ENCODE measurements at places on chromosomes 12 and 14. TPM values are rescaled to one million over a fixed set of nuclear protein-coding genes. Genes with fewer than 3 reads are reported as not detected.

DNA sequence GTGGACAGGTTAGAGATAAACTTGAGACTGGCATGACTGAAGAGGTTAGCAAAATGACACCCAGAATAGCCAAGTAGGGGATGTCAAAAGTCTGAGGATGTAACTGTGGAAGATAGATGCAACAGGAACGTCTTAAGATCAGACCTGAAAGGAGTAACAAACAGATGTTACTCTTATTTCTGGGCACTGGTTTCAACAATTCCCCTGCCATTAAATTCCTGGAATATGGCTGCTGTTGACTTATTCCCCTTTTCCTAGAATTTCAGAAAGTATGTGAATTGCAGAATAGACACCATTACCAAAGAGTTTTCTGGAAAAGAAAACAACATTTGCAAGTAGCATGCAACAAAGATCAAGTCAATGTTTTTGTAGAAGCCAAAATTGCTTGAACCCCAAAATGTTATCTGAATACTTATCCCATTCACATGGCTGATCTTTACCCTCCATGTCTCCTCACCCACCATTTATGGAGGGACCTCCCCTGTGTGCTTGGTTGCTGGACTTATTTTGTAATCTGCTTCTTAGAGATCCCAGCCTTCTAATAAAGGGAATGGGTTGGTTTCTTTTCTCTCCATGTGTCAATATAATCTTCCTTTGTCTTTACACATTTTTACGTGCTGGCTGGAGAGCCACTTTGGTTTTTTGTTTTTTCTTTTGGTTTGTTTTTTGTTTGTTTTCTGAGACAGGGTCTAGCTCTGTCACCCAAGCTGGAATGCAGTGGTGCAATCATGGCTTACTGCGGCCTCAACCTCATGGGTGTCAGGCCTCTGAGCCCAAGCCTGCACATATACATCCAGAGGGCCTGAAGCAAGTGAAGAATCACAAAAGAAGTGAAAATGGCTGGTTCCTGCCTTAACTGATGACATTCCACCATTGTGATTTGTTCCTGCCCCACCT lies 57.0 kb downstream of the BBS10 start:
- DNase-seq: no peak

GRCh38 chr14:77741438-77741837 lies 19.5 kb downstream of the SNW1 start:
- DNase-seq: no peak

DNA sequence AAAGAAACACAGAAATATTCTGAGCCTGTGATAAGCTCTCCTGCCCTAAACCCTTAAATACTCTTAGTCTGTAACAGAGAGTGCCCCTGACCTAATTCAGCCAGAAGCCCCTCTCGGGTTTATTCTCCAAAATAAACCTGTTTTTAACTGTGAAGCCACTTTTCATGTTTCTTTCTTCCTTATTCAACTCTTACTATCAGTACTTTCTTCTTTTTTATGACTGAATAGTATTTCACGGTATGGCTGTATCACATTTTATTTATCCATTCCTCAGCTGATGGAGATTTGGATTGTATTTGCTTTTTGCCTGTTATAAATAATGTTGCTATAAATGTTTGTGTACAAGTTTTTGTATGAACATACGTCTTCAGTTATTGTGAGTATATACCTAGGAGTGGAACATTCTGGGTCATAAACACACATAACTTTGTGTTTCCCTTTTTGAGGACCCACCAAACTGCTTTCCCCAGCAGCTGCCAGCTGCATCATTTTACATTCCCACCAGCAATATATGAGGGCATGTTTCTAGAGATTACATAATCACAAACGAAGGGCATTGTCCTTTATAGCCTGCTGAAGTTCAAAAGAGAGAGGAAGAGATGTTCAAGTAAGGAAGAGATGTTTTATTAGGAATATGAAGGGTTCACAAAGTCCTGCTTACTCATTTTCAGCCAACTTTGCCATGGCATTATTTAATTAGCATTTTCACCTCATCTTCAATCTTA lies 199.4 kb upstream of the NUDT4 start:
- DNase-seq: no peak

- no peak for DNase-seq
Measured at GRCh38 chr14:97382616-97383226, 585.5 kb downstream of the VRK1 start.

GRCh38 chr12:124347805-124348658 lies 53.1 kb downstream of the RFLNA start:
- DNase-seq: peak; percentile 18

DNA sequence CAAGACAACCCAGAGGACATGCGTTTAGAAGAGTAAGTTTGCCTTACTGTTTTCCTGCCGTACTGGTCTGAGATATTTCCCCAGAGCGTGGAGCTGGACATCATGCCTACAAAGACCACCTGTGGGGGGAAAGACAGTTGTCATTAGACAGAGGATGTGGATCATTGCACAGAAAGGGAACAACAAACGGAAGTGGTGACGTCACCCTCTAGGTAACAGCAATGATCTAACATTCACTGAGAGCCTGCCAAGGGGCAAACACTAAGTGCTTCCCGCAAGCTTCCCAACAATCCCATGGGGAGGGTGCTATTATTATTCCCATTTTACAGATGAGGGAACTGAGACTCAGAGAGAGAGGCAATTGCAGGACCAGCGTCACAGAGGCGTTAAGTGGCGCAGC lies 48.5 kb downstream of the SVOP start:
- no peak for DNase-seq

DNA sequence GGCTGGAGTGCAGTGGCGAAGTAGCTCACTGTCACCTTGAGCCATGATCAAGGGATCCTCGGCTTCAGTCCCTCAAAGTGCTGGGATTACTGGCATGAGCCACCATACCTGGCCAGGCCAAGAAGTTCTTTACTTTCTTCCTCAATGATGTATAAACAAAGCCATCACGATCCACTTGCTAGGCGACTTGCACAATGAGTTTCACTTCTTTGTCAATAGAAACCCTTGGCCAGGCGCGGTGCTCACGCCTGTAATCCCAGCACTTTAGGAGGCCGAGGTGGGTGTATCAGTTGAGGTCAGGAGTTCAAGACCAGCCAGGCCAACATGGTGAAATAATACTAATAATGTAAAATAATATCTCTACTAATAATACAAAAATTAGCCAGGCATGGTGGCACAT lies 14.4 kb upstream of the SPSB2 start:
- no peak for DNase-seq

- DNase-seq: no peak
Measured at GRCh38 chr12:46357438-46358324, 14.9 kb downstream of the SLC38A2 start.

DNA sequence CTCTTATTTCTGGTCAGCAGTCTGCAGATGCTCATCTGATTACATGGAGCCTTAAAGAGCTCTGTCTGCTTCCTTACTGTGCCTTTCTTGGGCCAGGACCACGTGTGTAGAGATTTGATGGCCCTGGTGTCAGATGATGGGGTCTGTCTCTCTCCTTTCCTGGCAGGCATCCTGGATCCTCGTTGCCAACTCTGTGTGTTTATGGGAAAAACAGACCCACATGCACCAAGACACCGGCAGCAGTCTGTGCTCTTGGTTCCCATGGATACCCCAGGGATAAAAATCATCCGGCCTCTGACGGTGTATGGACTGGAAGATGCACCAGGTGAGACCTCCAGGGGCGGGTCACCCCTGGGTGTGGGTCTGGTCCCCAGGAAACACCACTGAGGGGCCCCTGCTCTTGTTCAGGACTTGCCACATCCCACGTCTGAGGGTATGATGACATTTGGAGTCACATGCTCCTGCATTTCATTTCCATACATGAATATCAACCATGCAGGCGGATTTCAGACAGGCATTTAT lies 18.5 kb upstream of the ALDH2 start:
- DNase-seq: no peak

DNA sequence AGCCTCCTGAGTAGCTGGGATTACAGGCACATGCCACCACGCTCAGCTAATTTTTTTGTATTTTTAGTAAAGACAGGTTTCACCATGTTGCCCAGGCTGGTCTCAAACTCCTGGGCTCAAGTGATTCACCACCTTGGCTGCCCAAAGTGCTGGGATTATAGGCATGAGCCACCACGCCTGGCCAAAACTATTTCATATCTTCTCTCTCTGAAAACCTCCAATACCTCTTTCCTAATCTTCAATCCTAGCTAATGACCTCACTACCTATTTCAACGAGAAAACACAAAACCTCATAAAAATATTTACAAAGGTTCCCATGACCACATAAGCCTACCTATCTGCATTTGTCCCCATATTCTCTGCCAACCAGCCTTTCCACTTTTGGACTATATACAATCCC lies 32.3 kb upstream of the ANKS1B start:
- DNase-seq: no peak

DNA sequence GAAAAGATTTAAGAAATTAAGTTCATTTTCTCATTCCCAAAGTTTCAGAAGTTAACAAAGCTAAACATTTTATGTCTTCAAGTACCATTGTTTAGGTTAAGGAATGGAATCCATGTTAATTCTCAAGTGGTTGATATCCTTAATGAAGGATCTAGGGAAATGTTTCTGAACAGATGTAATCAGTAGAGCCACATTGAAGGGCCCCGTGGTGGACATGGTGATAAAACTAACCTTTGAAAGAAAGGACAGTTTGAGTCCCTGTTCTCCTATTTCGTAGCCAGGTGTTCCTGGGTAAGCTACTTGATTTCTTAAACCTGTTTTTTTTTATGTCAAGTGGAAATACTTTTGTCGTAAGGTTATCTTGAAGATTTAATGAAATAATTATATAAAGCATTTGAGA lies 4.6 kb downstream of the PPM1A start:
- no peak for DNase-seq

DNA sequence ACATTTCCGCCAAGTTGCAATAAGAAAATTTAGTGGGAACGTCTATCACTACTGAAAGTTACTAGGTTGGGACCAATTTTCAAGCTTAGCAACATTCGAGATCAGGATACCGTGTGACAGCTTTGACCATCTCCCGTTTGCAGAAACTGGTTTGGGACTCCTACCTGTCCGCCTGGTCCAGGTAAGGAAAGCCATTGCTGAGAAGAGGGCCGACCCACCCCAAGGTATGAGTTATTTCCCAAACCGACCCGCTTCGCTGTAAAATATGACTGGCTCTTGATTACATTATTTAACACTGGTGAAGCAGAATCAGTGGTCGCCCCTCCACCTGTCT lies 271 bp downstream of the DNAI7 start:
- no peak for DNase-seq

GRCh38 chr12:116631619-116632018 lies 72.4 kb downstream of the MAP1LC3B2 start:
- no peak for DNase-seq

DNA sequence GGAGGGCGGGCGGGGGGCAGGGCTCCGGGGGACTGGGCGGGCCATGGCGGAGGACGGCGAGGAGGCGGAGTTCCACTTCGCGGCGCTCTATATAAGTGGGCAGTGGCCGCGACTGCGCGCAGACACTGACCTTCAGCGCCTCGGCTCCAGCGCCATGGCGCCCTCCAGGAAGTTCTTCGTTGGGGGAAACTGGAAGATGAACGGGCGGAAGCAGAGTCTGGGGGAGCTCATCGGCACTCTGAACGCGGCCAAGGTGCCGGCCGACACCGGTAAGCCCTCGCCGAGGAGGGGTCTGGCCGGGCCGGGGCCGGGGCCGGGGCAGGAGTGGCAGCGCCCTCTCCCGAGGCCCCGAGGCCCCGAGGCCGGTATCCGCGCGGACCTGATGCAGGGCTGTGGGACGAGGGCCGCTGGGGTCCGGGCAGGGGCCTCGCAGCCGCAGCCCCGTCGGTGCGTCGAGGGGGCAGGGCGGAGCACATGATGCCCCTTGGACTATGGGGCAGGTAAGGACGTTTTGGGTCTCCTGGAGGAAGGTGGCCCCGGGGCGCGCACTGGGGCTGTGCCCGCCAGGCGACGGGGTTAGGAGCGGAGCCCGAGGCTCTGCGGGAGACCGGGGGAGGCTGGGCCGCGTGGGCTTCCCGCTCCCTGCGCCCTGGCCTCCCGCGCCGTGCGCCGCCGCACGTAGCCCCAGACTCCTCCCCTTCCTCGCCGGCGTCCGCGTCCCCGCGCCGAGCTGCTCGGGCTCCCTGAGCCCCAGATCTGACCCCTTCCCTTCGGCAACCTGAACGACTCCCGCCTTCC lies at the start of gene TPI1:
Gene TPI1, plus strand, starts transcription at position 119 of the 798 bp plus-strand sequence. Its CDS starts 36 bp downstream, at position 155.
- peak; percentile 76 for DNase-seq

DNA sequence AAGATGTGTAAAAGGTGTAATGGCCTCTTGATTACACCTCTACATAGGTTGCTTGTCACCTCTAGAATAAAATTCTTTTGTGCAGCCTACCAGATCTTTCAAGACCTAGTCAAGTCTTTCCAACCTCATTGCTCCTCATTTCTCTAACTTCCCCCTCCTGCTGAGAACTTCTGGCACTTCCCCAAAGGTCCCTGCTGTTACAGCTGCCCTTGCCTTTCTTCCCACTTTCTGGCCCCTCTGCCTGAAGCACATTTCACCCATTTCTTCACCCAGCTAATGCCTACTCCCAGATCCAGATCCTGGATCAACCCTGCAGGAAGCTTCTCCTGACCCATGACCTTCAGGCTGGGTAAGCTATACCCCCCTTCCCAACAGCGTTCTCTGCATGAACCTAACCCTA lies 1.5 kb downstream of the TSHR start:
- DNase-seq: no peak

DNA sequence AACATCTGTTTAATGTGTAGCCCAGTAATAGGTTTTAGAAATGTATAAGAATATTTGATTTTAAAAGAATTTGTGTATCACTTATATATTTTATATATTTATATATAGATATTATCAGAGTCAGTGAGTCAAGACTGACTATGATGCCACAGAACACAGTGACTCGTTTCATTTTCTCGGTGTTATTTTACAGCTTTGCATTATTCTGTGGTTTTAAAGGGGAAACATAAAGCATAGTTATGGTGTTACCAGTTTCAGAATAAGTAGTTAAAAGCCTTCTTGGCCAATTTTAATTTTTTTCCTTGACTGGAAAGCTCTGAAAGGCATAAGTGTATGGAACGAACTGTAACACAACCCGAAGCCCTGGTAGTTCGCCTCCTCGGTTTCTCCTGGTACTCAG lies 91.0 kb downstream of the GRIP1 start:
- DNase-seq: no peak

- no peak for DNase-seq
Measured at GRCh38 chr14:50823051-50823761, 7.8 kb downstream of the NIN start.

- no peak for DNase-seq
Measured at GRCh38 chr12:15928346-15928745, 17.2 kb downstream of the DERA start.

Gene TMEM229B
- 25.1 TPM for total RNA-seq

Gene SVOP
- total RNA-seq: not detected

Gene ACTR6
- 27.6 TPM for total RNA-seq

Gene SMIM41
- not detected for total RNA-seq

Gene AQP6
- total RNA-seq: not detected

Gene ANG
- total RNA-seq: 1.6 TPM

Gene GEMIN2
- total RNA-seq: 21.2 TPM

Gene PMEL
- not detected for total RNA-seq

Gene FOXG1
- not detected for total RNA-seq

Gene CPNE6
- total RNA-seq: not detected

Gene SMCO2
- 0.46 TPM for total RNA-seq

Gene ACSM4
- total RNA-seq: not detected

Gene CLEC4A
- not detected for total RNA-seq

Gene GPR135
- 1.5 TPM for total RNA-seq
